Cardiac atrium fibroblast (primary cell): ENCODE measurements at places on chromosomes 4 and X. TPM values are rescaled to one million over a fixed set of nuclear protein-coding genes. Genes with fewer than 3 reads are reported as not detected.

The MAGEA8 gene
- total RNA-seq: not detected in 2 replicates

The FOXR2 gene
- not detected in 2 replicates for total RNA-seq

The ADH1B gene
- total RNA-seq: 31.3 and 59.8 TPM in 2 replicates

The CDKL2 gene
- total RNA-seq: 0.18 TPM in 1 of 2 replicates, not detected in the other

The PDE6B gene
- total RNA-seq: 0.81 and 14.8 TPM in 2 replicates

The EVC2 gene
- total RNA-seq: 5.2 and 7.9 TPM in 2 replicates

The POU4F2 gene
- not detected in 2 replicates for total RNA-seq

The ENAM gene
- not detected in 2 replicates for total RNA-seq

The MAGEC2 gene
- not detected in 2 replicates for total RNA-seq

The DGAT2L6 gene
- total RNA-seq: not detected in 2 replicates

The XAGE2 gene
- not detected in 2 replicates for total RNA-seq

The TMEM31 gene
- total RNA-seq: 2.8 TPM in 1 of 2 replicates, not detected in the other

The RBM47 gene
- 0.54 and 2.4 TPM in 2 replicates for total RNA-seq

The CT47B1 gene
- total RNA-seq: not detected in 2 replicates

The HTR2C gene
- not detected in 2 replicates for total RNA-seq

The XIAP gene
- 23.3 and 25.3 TPM in 2 replicates for total RNA-seq

The ZNF157 gene
- not detected in 2 replicates for total RNA-seq

The USP27X gene
- 1.1 and 2.4 TPM in 2 replicates for total RNA-seq

The DKC1 gene
- 24.1 and 31.8 TPM in 2 replicates for total RNA-seq
